Progenitor cell of endocrine pancreas (in vitro differentiated cells): ENCODE measurements at places on chromosomes 6 and 20. TPM values are rescaled to one million over a fixed set of nuclear protein-coding genes. Genes with fewer than 3 reads are reported as not detected.

GRCh38 chr6:138926579-138926978 lies 61.5 kb downstream of the REPS1 start:
- H3K36me3 ChIP-seq: peaks cover 6% of the 10 kb centered on the region
- no peaks in the 10 kb centered on the region for H3K27me3 ChIP-seq
- H3K4me3 ChIP-seq: no peak overlapping the region
- DNase-seq: no peak
- H3K4me1 ChIP-seq: peaks cover 1% of the 10 kb centered on the region
- no peak overlapping the region for H3K27ac ChIP-seq

DNA sequence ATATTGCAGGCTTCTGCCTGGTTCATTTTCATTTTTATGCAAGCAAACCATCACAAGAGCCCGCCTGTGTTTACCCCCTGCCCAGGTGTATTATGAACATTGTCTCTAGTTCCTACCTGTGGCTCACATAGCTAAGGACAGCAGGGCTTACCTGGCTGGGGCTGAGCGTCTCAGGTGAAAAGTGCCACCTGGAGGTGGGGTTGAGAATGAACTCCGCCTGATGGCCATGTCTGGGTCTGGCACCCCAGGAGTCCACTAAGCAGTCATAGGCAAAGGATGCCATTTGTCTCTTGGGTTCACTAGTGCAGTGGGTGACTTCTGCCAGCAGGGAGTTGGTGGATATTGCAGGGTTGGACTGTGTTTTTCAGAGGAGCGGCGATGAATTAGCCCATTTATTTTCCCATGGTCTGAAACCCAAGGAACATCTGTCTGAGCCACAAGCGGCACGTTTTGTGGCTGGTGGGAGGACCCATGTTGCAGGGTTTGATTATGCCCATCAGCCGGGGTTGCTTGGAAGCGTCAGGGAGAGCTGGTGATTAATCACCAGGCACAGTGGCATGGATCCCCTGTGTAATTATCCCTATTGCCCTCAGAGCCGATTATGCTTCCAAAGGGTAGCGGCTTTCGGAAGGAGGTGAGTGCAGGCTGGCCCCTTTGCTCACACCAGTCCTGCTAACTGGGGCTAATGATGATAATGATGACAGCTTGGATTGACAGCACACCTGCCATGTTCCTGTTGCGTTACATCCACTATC lies 92.1 kb downstream of the CDH26 start:
- H3K27me3 ChIP-seq: peaks cover 84% of the 10 kb centered on the region
- H3K4me1 ChIP-seq: peaks cover 11% of the 10 kb centered on the region
- no peak for DNase-seq

DNA sequence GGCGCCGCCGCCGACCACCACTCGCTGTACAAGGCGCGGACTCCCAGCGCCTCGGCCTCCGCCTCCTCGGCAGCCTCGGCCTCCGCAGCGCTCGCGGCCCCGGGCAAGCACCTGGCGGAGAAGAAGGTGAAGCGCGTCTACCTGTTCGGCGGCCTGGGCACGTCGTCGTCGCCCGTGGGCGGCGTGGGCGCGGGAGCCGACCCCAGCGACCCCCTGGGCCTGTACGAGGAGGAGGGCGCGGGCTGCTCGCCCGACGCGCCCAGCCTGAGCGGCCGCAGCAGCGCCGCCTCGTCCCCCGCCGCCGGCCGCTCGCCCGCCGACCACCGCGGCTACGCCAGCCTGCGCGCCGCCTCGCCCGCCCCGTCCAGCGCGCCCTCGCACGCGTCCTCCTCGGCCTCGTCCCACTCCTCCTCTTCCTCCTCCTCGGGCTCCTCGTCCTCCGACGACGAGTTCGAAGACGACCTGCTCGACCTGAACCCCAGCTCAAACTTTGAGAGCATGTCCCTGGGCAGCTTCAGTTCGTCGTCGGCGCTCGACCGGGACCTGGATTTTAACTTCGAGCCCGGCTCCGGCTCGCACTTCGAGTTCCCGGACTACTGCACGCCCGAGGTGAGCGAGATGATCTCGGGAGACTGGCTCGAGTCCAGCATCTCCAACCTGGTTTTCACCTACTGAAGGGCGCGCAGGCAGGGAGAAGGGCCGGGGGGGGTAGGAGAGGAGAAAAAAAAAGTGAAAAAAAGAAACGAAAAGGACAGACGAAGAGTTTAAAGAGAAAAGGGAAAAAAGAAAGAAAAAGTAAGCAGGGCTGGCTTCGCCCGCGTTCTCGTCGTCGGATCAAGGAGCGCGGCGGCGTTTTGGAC lies 2.0 kb downstream of the SOX4 start:
- H3K27ac ChIP-seq: peak overlapping the region; percentile 99
- H3K4me3 ChIP-seq: peak overlapping the region; percentile 100
- DNase-seq: no peak
- peaks cover 45% of the 10 kb centered on the region for H3K36me3 ChIP-seq
- H3K4me1 ChIP-seq: peaks cover 19% of the 10 kb centered on the region

Gene RIMS4
- total RNA-seq: 6.3 and 8.2 TPM in 2 replicates
